ENCODE measurements at places on chromosomes 11 and 22.
A peak's percentile ranks its signal among the peaks of the same experiment; 100 is the strongest.

GRCh38 chr11:10646681-10647355 is 46.7 kb downstream of the IRAG1 start:
- DNase-seq, result no peak

- DNase-seq, result no peak
Observed at GRCh38 chr22:44057401-44057987, 33.4 kb downstream of the PARVB start.

DNA sequence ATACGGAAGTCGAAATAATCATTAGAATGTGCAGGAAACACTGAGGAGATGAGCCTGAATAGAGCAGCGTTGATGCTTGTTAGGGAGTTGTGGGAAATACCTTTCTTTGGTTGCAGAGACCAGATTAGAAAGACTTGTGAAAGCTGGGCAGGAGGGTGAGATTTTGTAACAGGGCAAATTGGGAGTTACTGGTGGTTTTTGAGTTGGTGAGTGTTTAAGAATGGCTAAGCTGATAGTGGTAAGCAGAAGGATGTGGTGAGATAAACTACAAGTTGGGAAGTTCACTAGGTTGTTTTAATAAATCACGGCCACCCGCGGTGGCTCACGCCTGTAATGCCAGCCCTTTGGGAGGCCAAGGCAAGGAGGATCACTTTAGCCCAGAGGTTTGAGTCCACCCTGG is 34.4 kb downstream of the MCAM start:
- DNase-seq, result no peak

- no peak for DNase-seq
Observed at GRCh38 chr11:93570759-93571413, 27.7 kb upstream of the SMCO4 start.

DNA sequence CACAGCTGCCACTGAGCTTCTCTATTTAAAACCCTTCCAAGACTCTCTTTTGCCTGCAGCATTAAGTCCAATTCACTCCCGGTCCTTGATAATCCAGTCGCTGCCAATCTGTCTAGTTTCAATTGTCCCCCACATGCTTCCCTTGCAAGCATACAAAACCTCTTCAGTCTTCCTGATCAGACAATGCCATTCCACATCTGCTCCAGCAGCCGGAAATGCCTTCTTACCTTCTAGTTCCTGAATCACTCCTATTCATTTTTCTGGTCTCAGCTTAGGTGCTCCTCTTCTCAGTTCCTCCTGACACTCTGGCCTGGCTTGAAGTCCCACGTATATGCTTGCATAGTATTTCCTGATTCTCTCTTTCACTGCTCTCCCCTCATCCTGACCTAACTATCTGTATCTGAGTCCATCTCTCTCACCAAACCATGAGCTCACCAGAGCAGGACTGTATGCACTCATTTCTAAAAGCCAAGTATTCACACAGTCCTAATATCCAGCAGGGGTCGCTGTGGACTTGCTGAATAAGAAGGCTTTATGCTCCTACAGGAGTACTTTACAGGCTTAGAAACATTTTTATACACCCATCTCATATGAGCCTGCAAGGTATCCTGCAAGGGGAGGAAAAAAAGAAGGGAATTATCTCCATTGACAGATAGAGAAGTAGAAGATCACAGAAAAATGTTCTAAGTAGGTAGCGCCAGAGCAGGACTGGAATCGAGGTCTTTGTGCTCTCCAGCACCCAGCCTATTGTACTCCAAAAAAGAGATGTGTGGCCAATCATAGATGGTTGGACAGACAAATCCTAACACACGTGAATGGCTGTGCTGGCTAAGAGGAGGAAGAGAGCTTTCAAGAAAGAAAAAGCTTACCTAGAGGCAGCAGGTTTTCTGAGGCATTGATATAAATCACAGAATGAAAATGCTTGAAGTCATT is 19.2 kb downstream of the XRRA1 start:
- DNase-seq, result peak; percentile 25

DNA sequence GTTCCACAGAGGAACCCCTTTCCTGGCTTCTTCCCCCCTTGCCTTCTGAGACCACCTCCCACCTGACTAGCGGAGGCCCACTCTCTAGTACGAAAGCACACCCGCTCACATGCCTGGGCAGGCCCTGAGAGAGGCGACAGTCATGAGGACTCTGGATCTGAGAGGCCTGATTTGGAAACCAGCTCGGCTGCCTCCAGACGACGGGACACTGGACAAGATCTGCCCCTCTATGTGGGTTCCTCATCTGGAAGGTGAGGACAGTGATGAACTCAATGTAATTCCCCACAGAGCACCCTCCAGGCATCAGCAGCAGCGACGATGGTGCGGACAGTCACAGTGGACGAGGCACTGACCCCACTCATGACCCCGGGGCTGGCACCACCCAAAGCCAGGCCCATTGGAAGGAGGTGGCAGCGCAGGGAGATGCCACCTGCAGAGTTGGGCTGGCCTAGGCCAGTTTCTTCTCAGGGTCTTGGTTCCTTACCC is 7.5 kb downstream of the SULT4A1 start:
- no peak for DNase-seq
